Non-pigmented ciliary epithelial cell (primary cell): ENCODE measurements at places on chromosomes 3 and 15.

DNA sequence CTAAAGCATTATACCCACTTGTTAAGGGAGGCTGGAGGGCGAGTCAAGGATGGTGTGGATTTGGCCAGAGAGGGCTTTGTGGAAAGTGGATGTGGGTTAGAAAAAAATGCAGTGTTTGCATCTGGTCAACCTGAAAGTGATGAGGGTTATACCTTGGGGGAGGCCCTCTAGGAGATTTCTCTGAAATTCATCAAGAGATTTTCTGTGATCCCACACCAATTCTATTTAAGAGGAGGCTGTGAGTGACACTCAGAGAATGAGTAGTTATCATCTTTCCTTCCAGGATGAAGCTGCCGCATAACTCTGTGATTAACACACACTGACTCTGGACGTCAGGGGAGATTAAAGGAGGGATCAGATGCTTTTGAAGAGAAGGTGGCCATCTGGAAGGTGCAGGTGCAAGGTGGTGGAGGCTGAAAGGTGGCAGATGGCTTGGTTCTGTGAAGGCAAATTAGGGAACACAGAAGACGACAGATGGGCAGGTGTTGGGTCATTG is 54.8 kb downstream of the ANAPC13 start:
- no peak for DNase-seq

DNA sequence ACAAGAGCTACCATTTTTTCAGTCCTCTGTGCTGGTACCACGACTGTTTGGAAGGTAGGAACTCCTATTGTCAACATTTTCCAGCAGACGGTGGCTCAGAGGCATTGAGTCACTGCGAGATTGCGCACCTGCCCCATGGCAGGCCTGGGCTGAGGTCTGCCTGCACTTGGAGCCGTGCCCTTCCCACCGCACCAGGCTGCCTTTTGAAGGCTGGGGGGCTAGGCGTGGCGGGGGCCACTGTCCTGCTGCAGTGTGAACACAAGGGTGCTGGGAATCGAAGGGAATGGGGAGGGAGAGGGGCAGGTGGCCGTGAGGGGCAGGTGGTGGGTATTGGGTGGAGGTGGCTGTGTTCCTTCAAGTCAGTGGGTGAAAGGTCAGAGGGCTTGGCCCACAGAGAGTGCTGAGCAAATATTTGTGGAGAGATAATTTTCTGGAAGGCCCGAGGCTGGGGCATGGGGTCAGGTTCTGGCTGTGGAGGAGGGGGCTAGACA is 16.3 kb downstream of the SNX33 start:
- no peak for DNase-seq

DNA sequence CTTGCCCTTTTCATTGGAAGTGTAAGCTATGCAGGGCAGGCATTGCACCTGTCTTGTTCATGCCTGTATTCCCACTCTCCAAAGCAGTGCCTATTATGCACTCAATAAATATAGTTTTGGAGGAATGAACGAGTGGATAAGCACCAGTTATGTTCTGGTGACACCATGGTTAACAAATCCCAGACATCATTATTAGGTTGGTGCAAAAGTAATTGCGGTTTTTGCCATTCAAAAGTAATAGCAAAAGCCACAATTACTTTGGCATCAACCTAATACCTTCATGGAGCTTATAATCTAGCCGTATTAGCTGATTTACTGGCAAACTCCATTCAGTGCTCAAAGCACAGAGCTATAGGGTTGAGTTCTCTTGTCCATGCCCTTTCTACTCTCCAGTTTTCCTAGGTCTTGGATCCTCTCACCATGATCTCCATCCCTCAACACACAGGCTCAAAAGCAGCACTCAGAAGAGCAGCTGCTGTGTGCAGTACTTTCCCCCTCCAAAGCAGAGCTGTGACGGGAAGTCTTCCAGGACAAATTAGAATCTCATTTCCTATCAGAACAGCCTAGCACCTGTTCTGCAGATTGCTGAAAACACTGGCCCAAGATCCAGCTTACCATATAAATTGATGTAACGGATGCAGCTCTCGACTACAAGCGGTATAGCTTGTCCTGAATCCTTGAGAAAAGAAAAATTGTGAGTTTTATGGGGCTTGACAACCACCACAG is 63.2 kb upstream of the RAD18 start:
- no peak for DNase-seq

- DNase-seq = no peak
Observed at GRCh38 chr15:86568378-86568777, 488.7 kb downstream of the AGBL1 start.

- DNase-seq = no peak
Observed at GRCh38 chr3:10932596-10932995, 60.0 kb upstream of the SLC6A1 start.

DNA sequence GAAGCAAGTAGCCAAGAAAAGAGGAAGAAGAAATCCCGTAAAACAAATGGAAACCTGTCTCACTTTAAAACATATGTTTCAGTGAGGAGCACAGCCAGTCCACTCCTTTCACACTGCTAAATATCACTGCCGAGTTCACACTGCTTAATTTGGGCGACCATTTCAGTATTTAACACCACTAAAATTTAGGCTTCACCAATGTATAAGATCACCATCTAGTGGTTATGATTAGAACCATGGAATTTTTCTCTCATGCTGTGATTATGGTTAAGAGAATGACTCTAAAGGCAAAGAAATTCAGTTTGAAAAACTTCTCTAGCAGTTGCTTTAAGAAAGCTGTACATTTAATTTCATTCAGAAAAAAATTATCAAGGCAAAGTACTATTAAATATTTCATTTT is 16.6 kb downstream of the SLC4A7 start:
- no peak for DNase-seq

- DNase-seq = no peak
Observed at GRCh38 chr15:98881526-98882520, 125.8 kb downstream of the PGPEP1L start.

DNA sequence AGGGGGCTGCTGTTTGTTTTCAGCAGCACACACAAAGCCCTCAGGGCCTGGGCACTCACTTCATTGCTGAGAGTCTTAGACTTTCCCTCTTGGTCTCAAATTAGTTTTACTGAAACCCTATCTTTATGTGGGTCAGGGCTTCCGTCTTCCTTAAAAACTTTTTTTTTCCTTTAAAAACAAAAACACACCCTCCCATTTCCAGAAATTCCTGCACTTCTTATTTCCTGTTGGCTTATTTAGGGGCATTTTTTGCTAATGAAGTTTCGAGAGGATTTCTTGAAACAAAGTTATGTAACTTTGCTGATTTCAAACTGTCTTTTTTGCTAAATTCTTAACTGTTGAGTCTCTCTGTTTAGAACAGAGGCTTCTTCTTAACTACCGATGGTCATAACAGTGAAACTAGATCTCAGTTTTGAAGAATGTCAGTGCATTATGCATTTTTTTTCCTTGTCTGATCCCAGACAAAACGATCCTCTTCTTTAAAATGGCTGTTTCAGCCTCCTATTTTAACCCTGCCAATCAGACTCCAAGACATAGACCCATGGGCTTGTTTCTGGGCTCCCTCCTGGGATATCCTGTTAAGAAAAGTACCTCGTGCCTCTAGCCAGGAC is 23.3 kb downstream of the ANAPC13 start:
- DNase-seq = no peak

GRCh38 chr15:47299846-47300434 is 417.4 kb upstream of the SEMA6D start:
- DNase-seq = no peak

- DNase-seq = no peak
Observed at GRCh38 chr3:46496746-46497555, 825 bp upstream of the RTP3 start.

GRCh38 chr15:88131937-88132336 is 124.6 kb downstream of the NTRK3 start:
- no peak for DNase-seq

- DNase-seq = no peak
Observed at GRCh38 chr3:10815487-10815886, 541 bp upstream of the SLC6A11 start.

DNA sequence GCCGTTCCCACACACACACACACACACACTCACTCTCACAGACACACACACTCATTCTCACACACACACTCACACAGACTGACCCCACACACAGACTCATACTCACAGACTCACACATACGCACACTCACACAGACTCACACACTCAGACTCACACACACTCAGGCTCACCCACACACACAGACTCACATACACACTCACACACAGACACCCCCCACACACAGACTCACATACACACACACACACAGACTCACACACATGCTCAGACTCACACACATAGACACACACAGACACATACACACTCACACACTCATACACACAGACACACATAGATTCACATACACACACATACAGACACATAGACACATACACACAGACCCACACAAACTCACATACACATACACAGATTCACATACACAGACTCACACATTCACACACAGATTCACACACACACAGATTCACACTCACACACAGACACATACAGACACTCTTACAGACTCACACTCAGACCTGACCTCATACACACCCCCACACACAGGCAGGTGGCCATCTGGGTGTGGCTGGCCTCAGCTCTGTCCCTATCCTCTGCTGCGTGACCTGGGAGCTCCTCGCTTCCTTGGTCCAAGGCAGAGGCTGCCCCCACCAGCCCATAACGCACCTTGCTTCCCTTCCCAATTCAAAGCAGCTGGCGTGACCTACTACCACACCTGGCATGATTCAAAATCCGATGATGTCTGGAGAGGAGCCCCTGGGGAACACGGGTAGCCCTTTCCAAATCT is 1.9 kb downstream of the C3orf22 start:
- no peak for DNase-seq

GRCh38 chr3:100277255-100277800 is 16.5 kb downstream of the TBC1D23 start:
- DNase-seq = no peak

DNA sequence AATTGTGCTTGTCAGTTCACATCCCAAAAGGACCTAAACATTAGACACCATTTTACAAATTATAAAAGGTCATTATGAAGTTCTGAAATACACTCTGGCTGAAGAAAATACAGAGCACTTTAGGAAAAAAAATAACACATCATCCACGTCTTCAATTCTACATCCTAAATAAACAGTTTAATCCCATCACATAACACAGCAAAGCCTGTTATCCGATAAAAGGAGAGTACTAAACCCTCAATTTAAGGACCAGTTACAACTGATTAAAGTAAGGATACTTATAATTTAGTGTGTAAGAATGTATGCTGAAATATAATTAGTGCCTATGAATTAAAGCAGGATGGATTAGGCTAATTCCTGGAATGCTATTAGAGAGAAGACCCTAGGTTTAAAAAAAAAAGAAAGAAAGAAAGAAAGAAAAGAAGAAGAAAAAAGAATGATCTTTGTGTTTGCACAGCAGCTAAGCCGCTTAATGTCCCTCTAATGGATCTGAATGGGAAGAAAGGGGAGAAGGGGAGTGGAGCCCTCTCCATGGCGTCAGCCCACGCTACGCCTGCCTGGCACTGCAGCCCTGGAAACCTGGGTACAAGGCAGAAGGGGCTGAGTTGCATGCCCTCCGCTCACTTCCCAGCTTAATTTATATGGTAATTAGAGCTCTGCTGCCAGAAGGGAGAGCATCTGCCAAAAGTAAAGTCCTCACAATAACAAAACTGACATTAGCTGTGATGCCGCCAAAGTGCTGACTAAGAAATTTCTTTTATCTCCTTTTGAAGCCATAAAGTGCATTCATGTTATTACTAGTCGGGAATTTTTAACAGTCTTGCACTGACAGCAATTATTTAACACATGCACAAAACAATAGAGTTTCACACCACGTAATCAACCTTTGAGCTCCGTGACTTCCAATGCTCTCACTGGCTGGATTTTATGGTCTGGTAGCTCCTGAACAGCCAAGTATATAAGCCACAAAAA is 90.0 kb downstream of the FSIP1 start:
- DNase-seq = no peak

DNA sequence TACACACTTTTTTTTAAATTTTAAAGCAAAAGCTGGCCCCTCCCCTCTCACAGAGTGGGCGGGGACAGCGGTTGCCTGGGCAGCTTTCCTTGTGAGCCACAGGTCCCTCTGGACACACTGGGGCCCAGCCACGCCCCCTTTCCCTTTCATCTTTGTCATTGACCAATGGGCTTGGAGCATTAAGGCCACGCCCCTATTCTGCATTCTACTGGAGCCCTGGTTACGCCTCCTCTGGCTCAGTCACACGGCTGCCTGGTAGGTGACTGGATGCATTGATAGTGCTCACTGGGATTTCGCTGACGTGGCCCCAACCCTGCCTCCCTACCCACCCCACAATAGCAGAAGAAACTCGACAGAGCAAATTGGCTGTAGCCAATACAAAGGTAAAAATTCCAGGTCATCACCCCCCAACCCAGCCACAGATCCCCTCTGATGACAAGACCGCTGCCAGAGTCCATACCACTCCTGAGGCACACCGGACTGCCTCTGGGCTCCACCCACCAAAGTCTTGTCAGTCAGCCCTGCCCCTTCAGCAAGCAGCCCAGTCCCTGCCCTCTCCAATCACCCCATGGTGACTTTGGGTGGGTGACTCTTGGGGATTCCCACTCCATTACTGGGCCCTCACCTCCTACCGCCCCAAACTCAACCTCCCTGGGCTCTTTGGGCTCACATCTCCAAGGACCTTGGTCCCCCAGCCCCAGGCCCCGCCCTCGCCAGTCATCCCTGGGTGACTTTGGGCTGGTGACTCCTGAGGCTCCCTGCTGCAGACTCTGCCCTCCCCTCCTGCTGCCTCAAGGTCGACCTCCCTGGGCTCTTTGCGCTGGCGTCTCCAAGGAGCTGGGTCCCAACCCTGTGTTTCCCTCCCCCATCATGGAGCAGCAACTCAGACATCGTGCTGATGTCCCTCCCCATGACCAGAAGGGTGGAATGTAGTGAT is 112.2 kb upstream of the FAN1 start:
- no peak for DNase-seq

GRCh38 chr3:111481551-111481950 is 60.4 kb upstream of the CD96 start:
- DNase-seq = no peak

GRCh38 chr3:130081351-130081881 is at the start of gene ALG1L2:
TSS of gene ALG1L2 (plus strand) at chr3:130081831. CDS start at chr3:130082017, 186 bp downstream.
- DNase-seq = no peak

GRCh38 chr3:173789530-173790162 is 392.1 kb downstream of the NLGN1 start:
- DNase-seq = no peak

DNA sequence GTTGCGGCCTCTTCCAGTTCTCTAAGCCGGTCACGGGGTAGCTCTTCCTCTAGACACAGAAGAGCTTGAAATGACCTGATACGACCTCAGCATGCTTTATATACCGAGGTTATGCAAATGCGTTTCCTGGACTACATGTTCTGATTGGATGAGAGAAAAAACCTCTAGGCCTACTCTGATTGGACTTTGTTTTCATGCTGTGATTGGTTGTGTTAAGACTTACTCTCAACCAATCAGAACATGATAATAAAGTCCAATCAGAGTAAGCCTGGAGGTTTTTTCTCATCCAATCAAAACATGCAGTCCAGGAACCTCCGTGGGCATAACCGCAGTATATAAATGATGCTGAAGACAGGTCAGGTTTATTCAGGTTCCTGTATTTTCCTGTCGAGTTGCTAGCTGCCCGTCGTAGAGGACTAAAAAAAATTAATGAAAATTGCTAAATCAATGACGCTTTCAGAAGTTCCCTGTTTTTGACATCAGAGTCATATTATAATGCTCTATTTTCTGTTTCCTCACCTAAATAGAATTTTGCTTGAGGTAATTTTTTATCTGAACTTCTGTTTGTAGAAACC is 177.4 kb downstream of the POTEB3 start:
- no peak for DNase-seq
